Activated T-helper 1 cell treated with anti-CD3 and anti-CD28 coated beads, Interleukin-2, amount 50 U/mL, for 16 hours (primary cell): ENCODE measurements at places on chromosomes 16 and 17.

- DNase-seq = no peak
These were observed 336.4 kb downstream of the HS3ST3B1 start for GRCh38 chr17:14637260-14637659.

GRCh38 chr16:83550183-83550569, 257.6 kb upstream of the HSBP1 start:
- DNase-seq = no peak

DNA sequence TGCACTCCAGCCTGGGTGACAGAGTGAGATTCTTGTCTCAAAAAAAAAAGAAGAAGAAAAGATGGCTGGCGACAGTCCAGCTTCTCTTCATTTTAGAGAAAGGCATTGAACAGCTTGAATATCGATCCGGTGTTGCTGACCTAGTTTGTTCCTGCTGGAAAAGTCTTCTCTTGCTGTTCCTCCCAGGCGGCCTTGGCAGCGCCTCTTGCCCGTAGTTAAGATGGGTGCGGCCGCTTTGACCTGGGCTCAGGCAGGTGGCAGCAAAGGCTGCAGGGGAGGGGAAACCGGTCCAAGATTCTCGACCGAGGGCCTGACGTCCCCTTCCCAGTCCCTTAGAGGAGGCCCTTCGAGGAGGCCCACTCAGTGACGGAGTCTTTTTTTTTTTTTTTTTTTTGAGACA, 3.8 kb upstream of the ZNF764 start:
- no peak for DNase-seq

DNA sequence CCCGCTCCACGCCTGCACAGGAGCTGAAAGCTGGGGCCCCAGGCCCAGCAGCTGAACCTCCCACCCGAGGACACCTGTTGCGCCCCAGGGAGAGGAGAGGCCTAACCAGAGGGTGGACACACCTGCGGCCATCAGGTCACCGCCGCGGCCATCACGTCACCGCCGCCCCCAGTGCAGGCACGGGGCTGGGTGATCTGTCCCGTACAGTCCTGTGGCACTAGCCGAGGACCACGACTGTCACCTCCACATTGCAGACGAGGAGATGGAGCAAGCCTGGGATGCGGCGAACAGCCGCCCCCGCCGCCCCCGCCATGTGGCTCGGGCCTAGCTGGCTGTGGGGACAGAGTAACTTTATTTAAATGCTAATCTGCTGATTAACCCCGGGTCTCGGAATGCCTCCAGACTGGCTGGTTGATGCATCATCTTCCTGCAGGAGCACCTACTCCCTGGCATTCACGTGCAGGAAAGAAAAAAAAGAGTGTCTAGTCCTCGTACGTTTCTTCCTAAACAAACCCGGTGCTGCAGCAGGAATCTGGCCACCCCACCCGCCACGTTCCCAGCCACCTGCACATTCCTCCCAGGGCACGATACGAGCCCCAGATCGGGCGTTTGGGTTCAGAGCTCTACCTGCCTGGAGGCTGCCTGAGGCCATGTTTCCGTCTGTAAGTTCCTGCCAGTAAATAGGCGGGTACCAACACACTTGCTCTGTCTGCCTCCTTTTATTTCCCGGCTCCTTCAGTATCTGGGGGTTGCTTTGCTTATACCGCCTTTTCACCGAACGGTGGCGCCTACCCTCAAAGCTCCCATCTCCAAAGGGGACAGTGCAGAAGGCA, 29.9 kb downstream of the PIEZO1 start:
- no peak for DNase-seq

- no peak for DNase-seq
These were observed 15.0 kb downstream of the PITPNC1 start for GRCh38 chr17:67392111-67392510.

DNA sequence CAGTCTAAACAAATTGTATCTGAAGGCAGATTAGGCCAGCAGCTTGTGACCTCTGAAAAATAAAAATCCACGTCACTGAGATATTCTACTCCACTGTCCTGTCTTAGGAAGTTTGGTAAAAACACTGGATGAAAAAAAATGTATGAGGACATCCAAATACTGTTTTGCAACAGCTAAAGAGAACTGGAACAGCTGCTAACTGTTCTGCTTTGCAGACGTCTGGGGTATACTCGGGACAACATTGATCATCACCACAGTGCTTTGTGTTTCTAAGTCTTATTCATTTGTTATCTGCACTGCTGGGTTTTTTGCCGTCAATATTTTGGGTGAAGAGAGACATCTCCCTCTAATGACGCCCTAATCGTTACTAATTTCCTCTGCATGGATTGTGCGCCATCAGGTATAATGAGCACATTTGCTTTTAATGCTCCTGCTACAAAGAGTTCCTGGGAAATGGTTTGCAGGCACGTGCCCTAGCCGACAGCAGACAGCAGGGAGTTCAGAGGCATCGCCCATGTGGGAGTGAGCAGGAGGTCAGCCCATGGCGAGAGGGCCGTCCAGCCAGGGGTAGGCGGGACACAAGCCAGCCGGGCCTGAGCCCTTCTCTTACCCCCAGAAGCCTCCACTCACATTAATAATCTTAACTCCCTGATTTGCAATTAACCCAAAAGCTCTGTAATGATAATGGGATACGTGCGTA, 87.0 kb downstream of the CBLN1 start:
- no peak for DNase-seq

GRCh38 chr16:75506574-75506973, 11.3 kb upstream of the CHST6 start:
- DNase-seq = no peak

DNA sequence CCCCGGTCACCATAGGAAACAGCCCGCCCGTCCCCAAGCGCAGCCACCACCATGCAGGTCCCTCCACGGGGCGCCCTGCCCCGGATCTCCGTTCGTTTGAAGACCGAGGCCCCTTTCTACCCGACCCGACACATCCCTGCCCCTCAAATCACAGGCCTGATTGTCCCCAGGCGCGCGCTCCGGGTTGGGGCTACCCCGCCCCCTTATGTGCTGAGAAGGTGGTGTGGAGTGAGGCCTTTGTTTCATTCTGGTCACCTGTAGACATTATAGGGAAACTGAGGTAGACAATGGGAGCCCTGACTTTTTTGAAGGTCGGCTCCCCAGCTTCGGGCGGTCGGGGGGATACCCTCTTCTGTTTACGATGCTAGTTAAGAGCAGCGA, 763 bp upstream of the ACTG1 start:
- no peak for DNase-seq
